Stimulated activated CD4-positive, alpha-beta T cell treated with anti-CD3 and anti-CD28 coated beads, Interleukin-12 subunit alpha, Interleukin-12 subunit beta, amount 100 ng/mL, for 48 hours (primary cell): ENCODE measurements at places on chromosomes 12 and 14.

DNA sequence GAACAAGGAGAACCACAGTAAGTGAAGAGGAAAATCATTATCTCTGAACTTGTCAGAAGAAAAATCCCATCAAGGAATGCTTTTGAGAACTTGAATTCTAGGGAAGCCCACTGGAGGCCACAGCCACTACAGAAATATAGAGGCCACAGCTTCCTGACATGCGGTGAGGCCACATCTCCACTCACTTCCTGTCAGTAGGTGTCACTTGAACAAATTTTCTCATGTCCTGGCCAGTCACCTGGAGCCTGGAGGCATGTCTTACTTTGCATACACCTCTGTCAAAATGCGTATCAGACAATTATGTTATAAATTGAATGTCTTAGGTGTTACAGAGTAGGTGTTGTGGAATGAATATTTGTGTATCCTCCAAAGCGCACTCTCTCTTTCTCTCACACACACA, 370.3 kb downstream of the DAD1 start:
- no peak for DNase-seq

- no peak for DNase-seq
Observed at GRCh38 chr12:58378028-58378427, 436.7 kb downstream of the ATP23 start.

GRCh38 chr14:72839753-72840607, 53.9 kb downstream of the DPF3 start:
- DNase-seq: no peak

GRCh38 chr12:109624467-109624866, 50.9 kb downstream of the MVK start:
- DNase-seq: no peak

DNA sequence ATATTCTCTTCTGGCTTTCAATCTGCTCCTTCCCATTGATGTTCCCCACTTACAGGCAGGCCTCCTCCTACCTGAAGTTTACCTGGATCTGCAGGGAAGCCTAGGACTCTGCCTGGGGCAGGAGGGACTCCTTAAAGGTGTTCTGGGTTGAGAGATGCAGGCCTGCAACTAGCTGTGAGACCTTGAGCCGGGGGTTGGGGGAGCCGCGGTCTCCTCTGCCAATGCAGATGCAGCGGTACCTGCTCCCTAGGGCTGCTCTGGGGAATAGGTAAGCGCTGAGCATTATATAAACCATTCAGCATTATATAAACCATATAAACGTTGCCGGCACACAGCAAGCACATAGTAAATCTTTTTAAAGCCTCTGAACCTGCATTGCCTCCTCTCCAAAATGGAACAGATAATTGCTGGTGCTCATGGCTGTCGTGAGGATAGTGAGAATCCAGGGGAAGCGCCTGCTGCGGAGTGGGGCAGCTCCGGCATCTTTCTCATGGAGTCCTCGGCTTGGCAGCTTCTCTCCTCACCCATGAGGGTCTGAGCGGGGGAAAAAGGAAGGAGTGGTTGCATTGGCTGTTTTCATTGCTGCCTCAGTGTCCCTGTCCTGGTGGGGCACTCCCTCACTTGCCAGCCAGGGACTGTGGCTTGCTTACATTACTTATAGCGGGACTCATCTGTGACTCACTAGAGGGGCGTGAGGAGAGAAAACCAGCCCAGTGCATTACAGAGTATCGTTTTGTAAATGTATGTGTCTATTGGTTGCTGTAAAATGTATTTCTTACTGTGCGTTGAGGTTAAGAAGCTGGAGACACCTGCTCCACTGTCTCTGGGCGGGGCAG, 12.5 kb upstream of the KRT80 start:
- DNase-seq: no peak

DNA sequence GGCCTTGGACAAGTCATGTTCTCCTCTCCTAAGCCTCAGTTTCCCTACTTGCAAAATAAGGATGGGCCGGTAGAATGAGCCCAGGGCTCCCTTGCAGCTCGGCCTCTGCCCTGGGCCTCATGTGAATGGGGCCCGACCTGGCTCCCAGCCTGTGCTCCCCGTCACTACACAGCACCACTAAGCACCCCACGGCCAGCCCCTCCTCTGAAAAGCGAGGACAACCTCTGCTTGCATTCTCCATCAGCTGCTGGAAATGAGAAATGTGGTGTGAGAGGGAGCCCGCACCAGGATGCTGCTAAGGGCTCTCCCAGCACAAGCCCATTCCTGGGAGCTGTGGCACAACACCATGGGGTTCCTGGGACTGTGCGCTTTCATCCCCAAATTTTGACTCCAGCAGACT, 10.2 kb downstream of the SLC25A47 start:
- no peak for DNase-seq

- DNase-seq: no peak
Observed at GRCh38 chr12:29879606-29880308, 96.0 kb upstream of the TMTC1 start.

DNA sequence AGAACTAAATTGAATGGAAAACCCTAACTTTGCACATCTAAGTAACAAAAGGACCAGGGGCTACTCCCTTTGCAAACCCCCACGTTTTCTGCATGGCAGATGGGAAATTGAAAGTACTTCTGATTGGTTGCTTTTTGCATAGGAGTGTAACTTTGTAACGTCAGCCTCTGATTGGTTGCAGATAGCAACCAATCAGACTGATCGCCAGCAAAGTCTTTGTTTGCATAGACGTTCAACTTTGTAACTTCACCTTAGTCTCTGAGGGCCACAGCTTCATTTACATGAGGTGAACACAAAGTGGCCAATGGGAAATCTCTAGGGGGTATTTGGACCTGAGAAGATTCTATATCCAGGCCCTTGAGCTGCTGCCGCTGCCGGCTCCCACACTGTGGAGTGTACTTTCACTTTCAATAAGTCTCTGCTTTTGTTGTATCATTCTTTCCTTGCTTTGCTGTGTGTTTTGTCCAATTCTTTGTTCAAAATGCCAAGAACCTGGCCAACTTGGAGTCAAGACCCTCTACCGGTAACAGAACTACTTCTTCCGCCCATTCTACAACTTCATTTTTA, 102.5 kb upstream of the PRICKLE1 start:
- no peak for DNase-seq

- no peak for DNase-seq
Observed at GRCh38 chr12:65209655-65210043, 40.3 kb downstream of the LEMD3 start.

GRCh38 chr14:79514700-79515099, 696.6 kb downstream of the DIO2 start:
- no peak for DNase-seq

GRCh38 chr12:66191547-66192126, 2.6 kb downstream of the IRAK3 start:
- DNase-seq: no peak

- DNase-seq: no peak
Observed at GRCh38 chr12:119052001-119052400, 70.7 kb downstream of the SRRM4 start.

GRCh38 chr12:111173836-111174235, 195.1 kb downstream of the PHETA1 start:
- DNase-seq: no peak

GRCh38 chr14:77760381-77761204, at the start of gene SNW1:
TSS of gene SNW1 (minus strand) at chr14:77761156. CDS start at chr14:77761127, 29 bp downstream.
- peak; percentile 86 for DNase-seq

DNA sequence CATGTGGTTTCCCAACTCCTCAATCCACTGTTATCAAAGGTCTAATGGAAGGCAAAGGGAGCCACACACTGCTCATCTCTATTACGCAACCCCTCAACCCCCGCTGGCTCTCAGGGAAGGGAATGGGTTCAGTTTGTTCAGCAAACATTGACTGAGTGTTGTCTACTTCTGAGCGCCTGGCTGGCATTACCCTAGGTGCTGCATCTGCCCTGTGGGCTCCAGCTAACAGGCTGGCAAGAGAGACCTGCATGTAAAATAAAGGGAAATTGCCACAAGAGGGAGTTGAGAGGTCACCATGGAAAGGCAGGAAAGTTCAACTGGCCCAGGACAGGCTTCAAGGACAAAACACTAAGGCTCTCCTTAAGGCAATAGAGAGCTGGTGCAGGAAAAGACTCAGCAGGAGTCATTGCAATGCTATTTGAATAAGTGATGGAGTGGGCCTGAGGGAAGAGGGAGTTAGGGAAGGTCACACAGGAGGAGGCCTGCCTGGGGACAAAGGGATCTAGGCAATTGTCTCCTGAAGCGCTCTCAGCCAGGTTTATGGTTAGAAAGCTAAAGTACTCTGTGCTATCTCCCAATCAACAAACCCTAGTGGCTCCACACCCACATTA, 5.5 kb upstream of the ZNF740 start:
- DNase-seq: no peak

- DNase-seq: no peak
Observed at GRCh38 chr12:41950455-41950854, 194.2 kb downstream of the GXYLT1 start.

DNA sequence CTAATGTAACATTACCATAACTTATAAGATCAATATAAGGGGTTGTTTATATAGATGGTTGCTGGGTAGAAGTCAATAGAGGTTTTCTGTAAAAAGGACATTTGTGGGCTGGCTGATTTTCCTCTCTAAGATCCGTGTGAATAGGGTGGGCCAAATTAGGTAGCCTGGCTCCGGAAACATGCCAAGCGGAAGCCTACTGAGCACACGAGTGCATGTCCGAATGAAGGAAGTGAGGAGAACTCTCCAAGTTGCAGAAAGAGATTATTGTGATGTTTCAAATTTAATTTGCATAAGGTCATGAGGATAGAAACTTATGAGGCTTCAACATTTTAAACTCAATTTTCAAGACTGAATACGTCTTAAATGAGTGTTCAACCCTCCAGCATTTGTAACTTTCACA, 356.7 kb downstream of the SNAPC1 start:
- DNase-seq: no peak

GRCh38 chr12:127888943-127889719, 377.8 kb upstream of the TMEM132C start:
- no peak for DNase-seq

- no peak for DNase-seq
Observed at GRCh38 chr12:128820723-128821432, 2.9 kb downstream of the SLC15A4 start.

GRCh38 chr14:51283402-51284085, 43.5 kb downstream of the TMX1 start:
- no peak for DNase-seq

- DNase-seq: peak; percentile 26
Observed at GRCh38 chr12:116687888-116688287, 50.0 kb downstream of the SPRING1 start.

- no peak for DNase-seq
Observed at GRCh38 chr14:102215071-102215470, 75.4 kb downstream of the WDR20 start.

- DNase-seq: no peak
Observed at GRCh38 chr12:12776261-12776660, 9.2 kb upstream of the APOLD1 start.

- peak; percentile 69 for DNase-seq
Observed at GRCh38 chr14:54776361-54777001, 126.1 kb downstream of the GCH1 start.

DNA sequence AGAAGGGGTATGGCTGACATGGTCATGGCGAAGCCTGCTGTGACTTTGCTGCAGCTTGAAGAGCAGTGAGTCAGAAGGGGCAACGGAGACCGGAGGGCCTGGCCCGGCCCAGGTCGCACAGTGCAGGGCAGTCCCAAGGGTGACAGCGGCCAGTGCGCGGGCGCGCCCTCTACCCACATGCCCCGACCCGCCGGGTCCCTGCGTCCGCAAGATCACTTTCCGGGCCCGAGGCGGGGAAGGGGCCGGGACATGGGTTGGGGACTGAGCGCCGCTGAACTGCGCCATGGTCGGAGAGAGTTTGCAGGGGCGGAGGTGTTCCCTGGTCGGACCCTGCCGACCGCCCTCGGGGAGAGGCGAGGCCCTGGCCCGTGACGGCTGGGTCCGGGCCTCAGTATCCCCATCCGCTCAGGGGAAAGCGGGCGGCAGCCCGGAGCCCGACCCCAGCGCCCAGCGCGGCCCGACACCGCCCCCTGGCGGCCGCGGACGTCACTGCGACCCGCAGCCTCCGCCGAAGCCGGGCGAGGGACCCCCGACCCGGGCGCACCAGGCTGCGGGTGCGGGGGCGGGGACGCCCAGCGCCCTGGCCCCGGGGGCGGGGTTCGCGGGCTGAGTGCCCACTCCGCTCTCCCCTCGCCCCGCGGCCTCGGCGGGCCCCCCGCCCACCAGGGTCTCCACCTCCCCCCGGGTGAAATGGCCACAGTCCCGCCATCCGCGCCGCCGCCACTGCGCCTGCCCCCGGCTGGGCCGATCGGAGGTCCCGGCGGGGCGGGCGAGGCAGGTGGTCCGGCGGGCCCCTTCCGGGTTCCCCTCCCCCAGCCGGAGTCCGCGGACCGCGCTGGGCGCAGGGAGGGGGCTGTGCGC, 7.2 kb upstream of the ANKRD9 start:
- DNase-seq: no peak

GRCh38 chr12:119802472-119802871, 74.6 kb downstream of the CIT start:
- no peak for DNase-seq

GRCh38 chr14:44529026-44529425, 21.9 kb upstream of the FSCB start:
- DNase-seq: no peak

- DNase-seq: no peak
Observed at GRCh38 chr12:94092516-94093241, 55.7 kb upstream of the PLXNC1 start.

GRCh38 chr12:47366157-47366556, 286.4 kb upstream of the AMIGO2 start:
- no peak for DNase-seq

GRCh38 chr12:30746190-30746589, 8.6 kb downstream of the CAPRIN2 start:
- no peak for DNase-seq

GRCh38 chr12:62767946-62768345, 167.0 kb downstream of the PPM1H start:
- peak; percentile 4 for DNase-seq

DNA sequence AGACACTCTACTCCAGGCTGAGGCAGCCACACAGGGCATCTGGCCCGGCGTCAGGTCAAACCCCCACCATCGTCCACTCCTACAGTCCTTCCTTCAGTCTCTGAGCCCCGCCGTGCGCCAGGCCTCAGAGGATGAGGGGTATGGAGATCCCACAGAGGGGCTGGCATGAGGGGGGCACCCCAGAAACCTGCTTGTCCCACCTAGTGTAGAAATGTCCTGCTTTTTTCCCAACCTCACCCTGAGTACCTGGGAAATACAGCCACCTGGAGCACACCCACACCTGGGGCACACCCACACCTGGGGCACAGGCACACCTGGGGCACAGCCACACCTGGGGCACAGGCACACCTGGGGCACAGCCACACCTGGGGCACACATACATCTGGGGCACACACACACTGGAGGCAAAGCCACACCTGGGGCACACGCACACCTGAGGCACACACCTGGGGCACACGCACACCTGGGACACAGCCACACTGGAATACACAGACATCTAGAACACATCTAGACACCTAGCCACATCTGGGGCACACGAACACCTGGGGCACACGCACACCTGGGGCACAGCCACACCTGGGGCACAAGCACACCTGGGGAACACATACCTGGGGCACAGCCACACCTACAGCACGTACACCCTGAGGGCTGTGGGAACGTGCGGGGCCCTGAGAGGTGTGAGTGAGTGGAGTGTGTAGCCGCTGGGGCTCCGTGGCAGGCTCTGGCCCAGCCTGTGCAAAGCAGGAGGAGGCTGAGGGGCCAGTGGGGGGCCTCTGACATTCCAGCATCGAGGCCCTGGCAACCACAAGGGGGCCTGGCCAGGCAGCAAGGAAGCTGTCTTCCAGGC, 18.4 kb downstream of the AKT1 start:
- DNase-seq: no peak
